HCT116 (cell line): ENCODE measurements at places on chromosomes 11 and 22. TPM values are rescaled to one million over a fixed set of nuclear protein-coding genes. Genes with fewer than 3 reads are reported as not detected.

GRCh38 chr11:120556797-120557196 lies 45.2 kb downstream of the GRIK4 start:
- no peaks in the 10 kb centered on the region for H3K36me3 ChIP-seq
- H3K4me1 ChIP-seq, result no peaks in the 10 kb centered on the region; the same call in 1 of the 2 replicates
- DNase-seq, result no peak
- H3K27ac ChIP-seq, result no peak overlapping the region
- H3K27me3 ChIP-seq, result no peaks in the 10 kb centered on the region
- no peak overlapping the region for H3K4me3 ChIP-seq

DNA sequence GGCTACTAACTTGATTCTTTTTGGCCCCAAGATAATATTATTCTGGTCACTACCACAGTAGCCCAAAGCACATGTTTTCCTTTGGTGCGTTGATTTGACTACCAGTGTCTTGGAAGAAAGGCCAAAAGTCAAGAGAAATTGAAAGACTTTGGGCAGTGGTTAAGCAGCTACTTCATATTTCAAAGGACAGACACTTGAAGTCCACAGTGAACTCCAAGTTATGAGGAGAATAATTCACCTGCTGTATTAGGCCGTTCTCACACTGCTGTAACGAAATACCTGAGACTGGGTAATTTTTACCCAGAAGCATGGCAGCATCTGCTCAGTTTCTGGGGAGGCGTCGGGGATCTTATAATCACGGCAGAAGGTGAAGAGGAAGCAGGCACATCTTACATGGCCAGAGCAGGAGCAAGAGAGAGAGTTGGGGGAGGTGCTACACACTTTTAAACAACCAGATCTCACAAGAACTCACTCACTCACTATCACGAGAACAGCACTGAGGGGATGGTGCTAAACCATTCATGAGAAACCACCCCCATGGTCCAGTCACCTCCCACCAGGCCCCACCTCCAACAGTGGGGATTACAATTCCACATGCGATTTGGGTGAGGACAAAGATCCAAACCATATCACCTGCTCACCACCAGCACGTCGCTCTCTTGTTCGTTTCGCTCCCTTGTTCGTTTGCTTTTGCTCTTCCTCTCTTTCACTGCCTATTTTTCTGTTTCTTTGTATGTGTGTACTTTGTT lies 40.2 kb upstream of the PICALM start:
- DNase-seq, result no peak
- H3K27me3 ChIP-seq, result no peaks in the 10 kb centered on the region
- H3K27ac ChIP-seq, result no peak overlapping the region
- no peaks in the 10 kb centered on the region for H3K4me1 ChIP-seq
- no peaks in the 10 kb centered on the region for H3K36me3 ChIP-seq

DNA sequence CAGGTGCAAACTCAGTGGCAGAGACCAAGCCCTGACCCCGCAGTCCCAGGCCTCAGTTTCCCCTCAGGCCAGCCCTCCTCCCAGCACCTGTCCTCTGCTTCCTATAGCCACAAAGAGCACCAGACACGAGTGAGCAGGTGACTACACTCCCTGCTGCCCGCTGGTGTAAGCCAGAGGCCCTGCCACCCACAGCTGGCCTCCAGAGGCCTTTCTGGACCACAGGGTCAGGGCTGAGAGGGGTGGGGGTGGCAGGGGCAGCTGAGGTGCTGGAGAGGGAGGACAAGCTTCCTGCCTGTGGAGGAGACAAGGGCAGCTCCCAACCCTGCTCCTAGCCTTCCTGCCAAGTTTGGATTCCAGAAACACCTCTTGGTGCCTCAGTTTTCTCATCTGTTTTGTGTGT lies 31.3 kb upstream of the WNT7B start:
- DNase-seq, result no peak
- H3K4me1 ChIP-seq, result peaks cover 31% of the 10 kb centered on the region
- H3K27me3 ChIP-seq, result no peaks in the 10 kb centered on the region
- H3K36me3 ChIP-seq, result no peaks in the 10 kb centered on the region

GRCh38 chr22:22164541-22165272 lies 79.9 kb upstream of the VPREB1 start:
- DNase-seq, result no peak
- H3K27me3 ChIP-seq, result peaks cover 8% of the 10 kb centered on the region; the same call in 1 of the 2 replicates
- no peak overlapping the region for H3K27ac ChIP-seq
- H3K4me1 ChIP-seq, result peaks cover 7% of the 10 kb centered on the region; the same call in 1 of the 2 replicates
- no peak overlapping the region for H3K4me3 ChIP-seq

- H3K27me3 ChIP-seq, result no peaks in the 10 kb centered on the region
- no peaks in the 10 kb centered on the region for H3K36me3 ChIP-seq
- DNase-seq, result no peak
- no peak overlapping the region for H3K27ac ChIP-seq
Observed at GRCh38 chr11:115872416-115872815, 368.2 kb upstream of the CADM1 start.

DNA sequence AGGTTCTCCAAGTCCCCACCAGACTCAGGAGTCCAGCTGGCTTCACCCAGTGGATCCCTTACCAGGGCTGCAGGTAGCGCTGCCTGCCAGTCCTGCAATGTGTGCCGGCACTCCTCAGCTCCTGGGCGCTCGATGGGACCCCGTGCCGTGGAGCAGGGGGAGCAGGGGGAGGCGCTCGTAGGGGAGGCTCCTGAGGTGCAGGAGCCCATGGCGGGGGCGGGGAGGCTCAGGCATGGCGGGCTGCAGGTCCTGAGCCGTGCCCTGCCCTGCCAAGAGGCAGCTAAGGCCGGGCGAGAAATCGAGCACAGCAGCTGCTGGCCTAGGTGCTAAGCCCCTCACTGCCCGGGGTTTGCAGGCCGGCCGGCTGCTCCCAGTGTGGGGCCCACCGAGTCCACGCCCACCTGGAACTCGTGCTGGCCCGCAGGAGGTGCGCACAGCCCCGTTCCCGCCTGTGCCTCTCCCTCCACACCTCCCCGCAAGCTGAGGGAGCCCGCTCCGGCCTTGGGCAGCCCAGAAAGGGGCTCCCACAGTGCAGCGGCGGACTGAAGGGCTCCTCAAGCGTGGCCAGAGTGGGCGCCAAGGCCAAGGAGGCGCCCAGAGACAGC lies 792.9 kb upstream of the CCDC179 start:
- no peak overlapping the region for H3K4me3 ChIP-seq
- no peak overlapping the region for H3K27ac ChIP-seq
- H3K4me1 ChIP-seq, result no peaks in the 10 kb centered on the region
- H3K27me3 ChIP-seq, result no peaks in the 10 kb centered on the region
- no peak for DNase-seq

GRCh38 chr11:43576803-43577521 lies 103.6 kb upstream of the HSD17B12 start:
- peaks cover 15% of the 10 kb centered on the region for H3K27me3 ChIP-seq
- no peaks in the 10 kb centered on the region for H3K4me1 ChIP-seq
- no peak overlapping the region for H3K4me3 ChIP-seq
- no peak overlapping the region for H3K27ac ChIP-seq
- peak; percentile 12 for DNase-seq
- no peaks in the 10 kb centered on the region for H3K36me3 ChIP-seq

- no peak overlapping the region for H3K4me3 ChIP-seq
- DNase-seq, result no peak
- no peak overlapping the region for H3K27ac ChIP-seq
- H3K36me3 ChIP-seq, result no peaks in the 10 kb centered on the region
- H3K27me3 ChIP-seq, result no peaks in the 10 kb centered on the region
Observed at GRCh38 chr11:122234257-122234656, 118.2 kb upstream of the BLID start.

DNA sequence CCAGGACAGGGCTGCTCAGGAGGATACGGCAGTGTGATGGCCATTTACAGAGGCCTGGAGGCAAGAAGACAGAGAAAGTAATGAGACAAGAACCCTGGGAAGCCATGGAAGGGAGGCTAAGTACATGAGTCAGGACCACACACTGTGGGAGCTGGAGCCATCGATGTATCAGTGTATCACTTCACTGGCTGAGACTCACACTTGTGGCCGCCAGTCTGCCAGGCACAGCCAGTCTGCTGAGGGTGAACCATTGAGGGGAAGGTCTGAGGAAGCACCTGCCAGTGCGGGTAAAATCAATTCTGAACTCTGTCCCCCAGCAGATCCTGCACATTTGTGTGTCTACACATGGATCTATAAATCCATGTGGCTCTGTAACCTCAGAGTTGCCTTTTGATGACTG lies 195.6 kb downstream of the GRIK4 start:
- H3K36me3 ChIP-seq, result no peaks in the 10 kb centered on the region
- no peak for DNase-seq
- peaks cover 17% of the 10 kb centered on the region; the same call in 1 of the 2 replicates for H3K27me3 ChIP-seq

DNA sequence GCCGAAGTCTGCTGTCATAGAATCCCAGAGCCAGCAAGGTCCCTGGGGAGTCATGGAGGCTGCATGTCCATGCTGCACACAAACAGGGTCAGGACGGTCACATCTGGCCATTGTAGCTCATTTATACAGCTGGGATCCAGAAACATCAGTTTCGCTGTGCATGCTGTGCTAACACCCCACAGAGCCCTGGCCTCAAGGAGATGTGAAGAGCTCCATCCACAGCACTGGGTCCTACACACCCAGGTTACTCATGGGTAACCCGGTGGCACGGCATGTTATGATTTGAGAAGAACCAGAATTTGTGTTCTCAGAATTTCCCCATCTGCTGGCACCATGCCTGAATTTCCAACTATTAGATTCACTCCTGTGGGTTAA lies 146.3 kb upstream of the ARHGAP20 start:
- H3K27me3 ChIP-seq, result peaks cover 12% of the 10 kb centered on the region; the same call in 1 of the 2 replicates
- no peak overlapping the region for H3K4me3 ChIP-seq
- no peak overlapping the region for H3K27ac ChIP-seq
- no peak for DNase-seq
- no peaks in the 10 kb centered on the region for H3K4me1 ChIP-seq

DNA sequence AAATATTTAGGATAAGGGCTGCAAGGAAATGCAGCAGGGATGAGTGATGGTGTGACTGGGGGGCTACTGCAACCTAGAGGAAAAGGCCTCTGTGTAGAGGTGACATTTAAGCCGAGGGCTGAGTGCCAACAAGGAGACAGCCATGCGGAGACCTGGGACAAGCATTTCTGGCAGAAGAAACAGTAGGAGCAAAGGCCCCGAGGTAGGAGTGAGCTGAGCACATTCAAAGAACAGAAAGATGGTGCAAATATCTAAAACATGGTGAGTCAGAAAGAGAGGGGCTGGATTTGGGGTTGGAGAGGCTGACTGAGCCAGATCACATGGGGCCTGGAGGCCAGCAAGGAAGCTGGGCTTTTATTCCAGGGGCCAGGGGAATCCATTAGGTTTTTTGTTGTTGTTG lies 55.1 kb upstream of the INCENP start:
- no peak overlapping the region for H3K27ac ChIP-seq
- no peak for DNase-seq
- H3K27me3 ChIP-seq, result no peaks in the 10 kb centered on the region
- no peaks in the 10 kb centered on the region for H3K4me1 ChIP-seq
- no peak overlapping the region for H3K4me3 ChIP-seq
- H3K36me3 ChIP-seq, result no peaks in the 10 kb centered on the region

DNA sequence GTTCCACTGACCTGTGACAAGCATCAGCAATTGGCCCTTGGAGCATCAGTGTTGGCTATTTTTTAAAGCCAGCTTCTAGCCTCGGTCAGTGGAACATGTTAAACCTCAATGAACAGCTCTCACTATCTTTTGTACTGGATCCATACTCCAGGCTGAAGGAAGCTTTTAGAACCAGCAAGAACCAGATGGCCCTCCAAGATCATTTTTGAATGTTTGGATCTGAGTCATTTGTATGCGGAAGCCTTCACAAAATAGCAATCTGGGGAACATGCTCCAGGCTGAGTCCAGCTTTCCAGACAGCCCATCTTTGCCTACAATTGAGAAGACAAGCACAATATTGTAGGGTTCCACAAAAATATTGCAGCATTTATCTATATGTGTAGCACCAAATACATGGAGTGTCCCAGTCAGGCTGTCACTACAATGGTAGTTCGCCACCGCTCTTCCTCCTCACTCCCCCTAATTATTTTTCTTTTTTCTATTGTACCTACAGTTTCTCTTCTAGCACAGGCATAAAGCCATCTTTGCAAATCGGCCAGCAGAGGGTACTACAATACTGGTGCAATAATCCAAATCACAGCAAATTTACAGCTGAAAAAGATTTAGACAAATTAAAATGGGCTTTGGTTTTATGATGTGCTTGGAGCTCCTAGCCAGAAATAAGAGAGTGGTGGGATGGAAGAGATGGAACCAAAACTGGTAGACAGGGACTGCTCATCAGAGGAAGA lies 177.4 kb upstream of the BLID start:
- H3K4me1 ChIP-seq, result no peaks in the 10 kb centered on the region
- H3K4me3 ChIP-seq, result no peak overlapping the region
- no peak for DNase-seq
- no peak overlapping the region for H3K27ac ChIP-seq

GRCh38 chr11:104222464-104222863 lies 58.5 kb upstream of the PDGFD start:
- no peak overlapping the region for H3K27ac ChIP-seq
- no peaks in the 10 kb centered on the region for H3K4me1 ChIP-seq
- H3K36me3 ChIP-seq, result no peaks in the 10 kb centered on the region

- H3K4me1 ChIP-seq, result no peaks in the 10 kb centered on the region
- no peaks in the 10 kb centered on the region for H3K36me3 ChIP-seq
- H3K27me3 ChIP-seq, result peaks cover 10% of the 10 kb centered on the region; the same call in 1 of the 2 replicates
- DNase-seq, result no peak
Observed at GRCh38 chr11:1890856-1891830, 552 bp downstream of the PRR33 start.

DNA sequence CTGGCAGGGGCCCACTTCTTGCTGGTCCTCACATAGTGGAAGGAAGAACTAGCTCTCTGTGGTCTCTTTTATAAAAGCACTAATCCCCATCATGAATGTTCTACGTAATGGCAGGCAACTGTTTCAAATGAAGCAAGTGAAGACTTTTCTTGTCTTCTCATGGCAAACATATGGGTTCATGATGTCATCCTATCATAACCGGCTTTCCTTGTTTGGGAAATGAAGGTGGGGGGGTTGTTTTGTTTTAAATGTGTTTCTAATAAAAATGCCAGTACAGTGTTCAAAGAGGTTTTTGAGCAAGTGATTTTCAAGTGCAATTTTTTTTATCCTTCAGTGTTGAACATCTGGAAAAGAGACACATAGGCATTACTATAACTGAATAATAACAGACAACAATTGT lies 33.4 kb downstream of the REXO2 start:
- no peaks in the 10 kb centered on the region for H3K36me3 ChIP-seq
- no peaks in the 10 kb centered on the region for H3K27me3 ChIP-seq
- H3K4me3 ChIP-seq, result no peak overlapping the region
- H3K4me1 ChIP-seq, result no peaks in the 10 kb centered on the region

Gene ADM2
- total RNA-seq, result 12.8 TPM

Gene MUC5AC
- total RNA-seq, result under 0.01 TPM

Gene C11orf42
- not detected for total RNA-seq

Gene DNAJC24
- 18.3 TPM for total RNA-seq

Gene CASP5
- total RNA-seq, result not detected

Gene B4GALNT4
- total RNA-seq, result 54.3 TPM

Gene TMEM138
- 45.0 TPM for total RNA-seq

Gene TRIM22
- 0.61 TPM for total RNA-seq

Gene POU2AF2
- not detected for total RNA-seq

Gene NFAM1
- 0.12 TPM for total RNA-seq

Gene POTEH
- not detected for total RNA-seq

Gene KCNK4
- not detected for total RNA-seq
